LHCN-M2 (cell line): ENCODE measurements at places on chromosomes 12 and 14. TPM values are rescaled to one million over a fixed set of nuclear protein-coding genes. Genes with fewer than 3 reads are reported as not detected.

DNA sequence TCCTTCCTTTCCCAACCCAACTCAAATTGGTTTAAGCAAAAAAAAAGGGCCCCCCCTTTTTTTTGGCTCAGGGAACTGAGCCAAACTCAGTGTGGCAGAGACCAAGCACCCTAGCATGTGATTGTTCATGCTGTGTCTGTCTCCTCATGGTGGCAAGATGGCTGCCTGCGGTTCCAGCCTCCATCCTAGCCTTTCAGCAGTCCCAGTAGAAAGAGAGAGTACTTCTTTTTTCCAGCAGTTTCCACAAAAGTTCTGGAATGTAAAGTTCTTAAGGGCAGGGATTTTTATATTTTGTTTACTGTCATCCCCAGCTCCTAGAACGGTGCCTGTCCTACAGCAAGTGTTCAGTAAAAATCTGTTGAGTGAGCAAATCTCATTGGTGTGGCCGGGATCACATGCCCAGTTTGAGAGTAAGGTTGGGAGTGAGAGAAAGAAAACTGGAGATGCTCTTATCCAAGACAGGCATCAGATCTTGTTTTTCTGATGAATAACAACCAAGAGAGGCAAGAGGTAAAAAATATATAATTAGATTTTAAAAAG, 22.4 kb downstream of the CHST11 start:
- DNase-seq, result no peak

DNA sequence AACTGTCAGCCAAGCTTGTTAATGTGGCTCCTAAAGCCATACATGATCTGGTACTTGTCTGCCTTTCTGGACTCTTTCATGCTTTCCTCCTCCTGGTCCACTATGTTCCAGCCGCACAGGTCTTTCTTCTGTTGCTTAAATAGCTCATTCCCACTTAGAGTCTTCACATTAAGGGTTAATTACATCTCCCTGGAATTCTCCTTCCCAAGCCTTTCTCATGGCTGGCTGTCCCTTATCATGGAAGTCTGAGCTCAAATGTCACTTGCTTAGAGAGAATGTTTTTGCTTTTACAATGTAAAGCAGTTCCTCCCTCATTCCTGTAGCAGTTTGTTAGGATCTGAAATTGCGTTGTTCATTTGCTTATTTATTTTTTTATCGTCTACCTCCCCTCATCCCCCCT, 199.6 kb downstream of the TRHDE start:
- DNase-seq, result no peak

- DNase-seq, result no peak
Observed at GRCh38 chr12:607541-608001, 55.7 kb downstream of the NINJ2 start.

DNA sequence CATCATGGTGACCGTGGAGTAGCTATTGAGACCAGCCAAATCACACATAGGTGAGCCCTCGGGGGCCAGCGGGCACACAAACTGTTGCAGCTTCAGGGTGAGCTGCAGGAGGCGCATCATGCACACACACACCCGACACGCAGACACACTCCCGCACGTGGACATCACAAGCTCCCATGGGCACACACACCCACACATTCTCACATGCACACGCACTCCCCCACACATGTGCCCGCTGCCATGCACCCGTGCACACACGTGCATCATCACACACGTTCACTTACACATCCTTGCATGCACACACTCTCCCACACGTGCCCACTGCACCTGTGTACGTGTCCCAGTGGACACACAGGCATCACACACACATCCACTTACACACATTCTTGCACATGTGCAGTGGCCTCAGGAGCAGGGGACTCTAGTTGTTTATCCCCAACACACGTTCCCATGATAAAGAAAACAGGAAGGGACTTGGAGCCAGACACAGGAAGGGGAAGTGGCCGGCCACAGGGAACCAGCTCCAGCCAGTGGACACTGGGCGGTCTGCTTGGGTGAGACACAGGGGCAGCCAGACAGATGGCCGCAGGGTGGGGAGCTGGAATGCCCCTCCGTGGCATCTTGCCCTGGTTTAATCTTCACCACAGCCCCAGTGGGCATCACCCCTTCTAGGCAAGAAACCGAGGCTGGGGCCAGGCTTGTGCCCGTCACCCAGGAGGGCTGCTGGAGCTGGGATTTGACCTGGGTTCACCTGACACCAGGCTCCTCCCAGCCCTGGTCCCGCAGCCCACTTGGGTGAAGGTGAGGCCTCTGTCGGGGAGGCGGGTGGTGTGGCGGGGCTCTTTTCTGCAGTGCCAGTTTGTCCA, 49.7 kb downstream of the CYP46A1 start:
- no peak for DNase-seq

DNA sequence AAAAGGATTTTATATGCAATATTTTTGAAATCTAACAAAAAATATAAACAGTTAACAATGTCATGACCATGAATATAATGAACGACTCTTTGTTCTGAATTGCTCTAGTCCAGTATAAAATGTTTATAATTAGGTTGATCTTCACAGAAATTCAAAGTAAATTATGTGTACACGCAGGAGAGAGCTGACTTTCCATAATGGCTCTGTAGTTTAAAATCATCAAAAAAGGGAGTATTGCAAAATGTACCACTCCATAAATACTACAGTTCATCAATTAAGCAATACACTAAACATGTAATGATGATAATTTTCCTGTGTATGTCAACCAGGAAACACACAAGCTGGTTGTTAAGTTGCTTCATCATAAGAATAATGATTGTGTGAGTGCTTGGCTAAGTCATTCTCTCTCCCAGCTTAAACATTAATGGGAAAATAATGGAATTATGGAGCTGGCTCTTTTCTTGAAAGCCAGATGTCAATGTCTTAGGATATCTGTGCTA, 189.5 kb upstream of the PLEKHG7 start:
- DNase-seq, result no peak

Gene ANKRD33
- total RNA-seq, result not detected in 2 replicates
